ENCODE measurements at places on chromosomes 13 and 19.

DNA sequence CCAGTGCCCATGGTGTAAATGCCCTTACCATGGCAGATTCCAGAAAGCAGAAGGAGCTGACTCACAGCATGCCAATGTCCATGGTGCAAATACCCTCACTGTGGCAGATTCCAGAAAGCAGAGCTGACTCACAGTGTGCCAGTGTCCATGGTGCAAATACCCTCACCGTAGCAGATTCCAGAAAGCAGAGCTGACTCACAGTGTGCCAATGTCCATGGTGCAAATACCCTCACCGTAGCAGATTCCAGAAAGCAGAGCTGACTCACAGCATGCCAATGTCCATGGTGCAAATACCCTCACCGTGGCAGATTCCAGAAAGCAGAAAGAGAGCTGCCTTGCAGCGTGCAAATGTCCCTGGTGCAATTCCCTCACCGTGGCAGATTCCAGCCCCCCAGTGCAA lies 163.8 kb upstream of the SOX1 start:
- no peak for DNase-seq

GRCh38 chr19:44649578-44650145 lies 6.0 kb downstream of the PVR start:
- no peak for DNase-seq

DNA sequence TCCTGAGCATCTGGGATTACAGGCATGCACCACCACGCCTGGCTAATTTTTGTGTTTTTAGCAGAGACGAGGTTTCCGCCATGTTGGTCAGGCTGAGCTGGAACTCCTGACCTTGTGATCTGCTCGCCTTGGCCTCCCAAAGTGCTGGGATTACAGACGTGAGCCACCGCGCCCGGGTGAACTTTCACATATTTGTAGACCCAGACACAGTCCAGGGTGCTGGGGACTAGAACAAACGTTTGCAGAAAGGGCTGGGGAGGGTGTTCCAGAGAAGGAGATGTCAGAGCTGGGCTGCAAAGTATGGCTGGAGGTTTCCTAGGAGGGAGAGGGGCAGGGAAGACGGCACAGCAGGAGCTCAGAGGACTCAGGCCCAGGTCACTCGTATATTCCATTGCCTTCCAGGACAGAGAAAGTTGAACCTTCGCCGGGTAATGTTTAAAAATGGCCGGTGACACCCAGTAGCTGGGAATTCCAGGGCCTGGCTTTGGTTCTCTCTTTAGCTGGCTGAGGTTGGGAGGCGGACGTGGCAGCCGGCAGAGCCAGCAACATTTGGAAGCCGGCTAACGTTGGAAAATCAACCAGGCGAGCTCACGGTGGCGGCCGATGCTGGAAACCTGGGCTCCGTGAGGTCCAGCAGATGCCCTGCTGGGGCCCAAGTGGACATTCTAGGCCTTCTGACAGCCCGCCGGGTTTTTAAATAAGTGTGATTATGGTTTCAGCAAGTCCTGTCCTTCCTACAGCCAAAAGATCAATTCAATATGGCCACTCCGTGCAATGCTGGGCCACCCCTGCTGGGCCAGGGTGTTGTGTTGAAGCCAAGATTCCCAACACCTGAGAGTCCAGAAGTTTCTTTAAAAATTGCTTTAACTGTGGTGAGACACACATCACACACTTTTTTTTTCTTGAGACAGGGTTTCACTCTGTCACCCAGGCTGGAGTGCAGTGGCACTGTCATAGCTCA lies 41.5 kb downstream of the NFIC start:
- no peak for DNase-seq

GRCh38 chr13:81148822-81149221 lies 807.9 kb upstream of the SPRY2 start:
- DNase-seq = no peak

DNA sequence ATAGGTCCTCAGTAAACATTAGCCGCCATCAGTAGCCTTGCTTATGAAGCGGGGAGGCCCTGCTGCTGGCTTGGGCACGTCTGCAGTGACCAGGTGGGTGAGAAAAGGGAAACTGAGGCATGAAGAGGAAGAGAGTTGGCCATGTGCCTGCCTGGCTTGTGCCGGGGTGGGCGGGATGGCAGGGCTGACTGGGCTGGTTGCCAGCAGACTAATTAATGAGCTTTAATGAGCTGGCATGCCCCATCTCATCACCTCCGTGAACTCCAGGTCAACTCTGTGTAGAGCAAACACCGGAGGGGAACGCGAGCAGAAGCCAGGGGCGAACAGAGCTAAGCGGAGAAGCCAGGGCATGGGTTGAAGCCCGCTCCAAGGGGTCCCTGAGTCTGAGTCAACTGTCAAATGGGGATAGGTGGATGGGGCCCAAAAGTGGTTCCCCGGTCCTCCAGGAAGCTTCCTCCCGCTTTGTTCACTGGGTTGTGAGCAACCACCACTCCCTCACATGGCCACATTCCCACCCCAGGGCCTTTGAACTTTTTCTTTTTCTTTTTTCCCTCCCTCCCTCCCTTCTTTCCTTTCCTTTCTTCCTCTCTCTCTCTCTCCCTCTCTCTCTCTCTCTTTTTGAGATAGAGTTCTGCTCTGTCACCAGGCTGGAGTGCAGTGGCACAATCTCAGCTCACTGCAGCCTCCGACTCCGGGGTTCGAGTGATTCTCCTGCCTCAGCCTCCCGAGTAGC lies 8.7 kb downstream of the NR2F6 start:
- no peak for DNase-seq
